ENCODE measurements at places on chromosomes 11 and 22. TPM values are rescaled to one million over a fixed set of nuclear protein-coding genes. Genes with fewer than 3 reads are reported as not detected.
A peak's percentile ranks its signal among the peaks of the same experiment; 100 is the strongest.

DNA sequence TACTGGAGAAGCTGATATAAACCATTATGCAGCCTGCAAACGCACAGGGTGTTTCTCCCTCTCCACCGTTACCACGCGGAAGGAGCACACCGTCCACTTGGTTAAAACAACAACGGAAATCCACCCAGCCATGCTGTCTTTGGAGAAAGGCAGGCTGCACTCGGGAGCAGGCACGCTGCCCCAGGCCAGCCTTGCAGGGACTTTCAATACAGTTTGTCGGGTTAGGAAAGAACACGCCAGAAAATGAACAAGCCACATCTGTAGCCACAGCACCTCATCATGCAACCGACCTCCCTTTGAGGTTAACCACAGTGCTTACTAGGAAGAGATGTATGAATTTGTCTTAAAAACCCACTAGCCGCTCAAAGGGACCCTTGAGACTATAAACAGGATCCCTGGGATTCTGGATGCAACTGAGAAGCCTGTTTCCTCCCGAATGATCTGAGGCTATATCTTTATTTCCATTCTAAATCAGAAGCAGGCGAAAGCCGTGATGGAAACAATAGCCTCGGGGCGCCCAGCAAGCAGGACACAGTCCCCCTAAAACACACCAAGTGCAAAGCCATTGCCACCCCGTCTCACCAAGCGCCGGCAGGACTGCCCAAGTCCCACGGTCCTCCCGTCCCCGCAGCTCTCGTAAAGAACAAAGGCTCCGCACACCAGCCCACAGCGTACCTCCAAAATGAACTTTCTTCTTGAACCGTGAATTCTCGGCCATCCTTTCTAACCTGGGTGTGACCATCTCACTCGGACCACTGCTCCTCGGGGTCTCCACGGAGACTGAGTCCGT lies 318.9 kb downstream of the CTTN start:
- H3K27ac ChIP-seq: no peak overlapping the region
- no peak overlapping the region for H3K4me3 ChIP-seq
- H3K4me1 ChIP-seq: no peaks in the 10 kb centered on the region
- DNase-seq: no peak
- H3K27me3 ChIP-seq: no peaks in the 10 kb centered on the region

Gene APOBEC3C
- 40.2 TPM for total RNA-seq

DNA sequence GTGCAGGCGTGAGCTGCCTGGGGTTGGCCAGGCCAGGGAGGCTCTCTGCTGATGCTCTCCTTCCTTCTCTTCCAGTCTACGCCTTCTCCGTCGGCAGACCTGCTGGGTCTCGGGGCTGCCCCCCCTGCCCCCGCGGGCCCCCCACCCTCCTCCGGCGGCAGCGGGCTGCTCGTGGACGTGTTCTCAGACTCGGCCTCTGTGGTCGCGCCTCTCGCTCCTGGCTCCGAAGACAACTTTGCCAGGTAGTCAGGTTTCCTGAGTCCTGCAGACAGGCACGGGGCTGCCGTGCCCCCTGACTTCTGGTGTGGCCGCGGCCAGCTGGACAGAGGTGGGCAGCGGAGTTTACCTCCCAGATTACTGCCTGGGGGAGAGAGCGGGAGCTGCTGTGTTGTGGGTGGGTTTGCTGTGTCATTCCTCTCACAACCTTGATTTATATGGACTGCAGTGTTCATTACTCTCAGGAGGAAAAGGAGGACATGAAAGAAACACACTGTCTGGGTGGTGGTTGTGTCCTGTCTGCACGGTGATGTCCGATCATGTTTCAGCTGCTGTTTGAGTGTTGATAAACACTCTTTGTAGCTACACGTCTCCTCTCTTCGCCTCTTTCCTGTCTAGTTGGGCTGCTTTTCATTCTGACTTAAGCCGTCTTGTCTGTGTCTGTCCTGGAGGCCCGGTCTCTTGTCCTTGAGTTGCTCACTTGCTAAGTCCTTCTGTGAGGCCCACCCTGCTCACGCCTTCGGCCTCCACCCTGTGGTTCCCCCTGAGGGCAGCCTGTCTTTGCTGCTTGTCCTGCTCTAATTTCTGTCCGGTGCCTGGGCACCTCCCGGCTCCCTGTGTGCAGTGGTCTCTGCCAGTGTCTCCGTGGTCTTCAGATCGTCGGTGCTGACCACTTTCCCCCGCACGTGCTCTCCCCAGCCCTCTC lies 35.9 kb downstream of the MUC6 start:
- no peaks in the 10 kb centered on the region for H3K4me1 ChIP-seq
- H3K4me3 ChIP-seq: no peak overlapping the region
- H3K36me3 ChIP-seq: peaks cover 11% of the 10 kb centered on the region
- no peak for DNase-seq
- no peaks in the 10 kb centered on the region for H3K27me3 ChIP-seq

GRCh38 chr11:8833568-8834315 lies 77.2 kb upstream of the AKIP1 start:
- peaks cover 13% of the 10 kb centered on the region for H3K4me1 ChIP-seq
- no peaks in the 10 kb centered on the region for H3K27me3 ChIP-seq

- no peaks in the 10 kb centered on the region for H3K36me3 ChIP-seq
- H3K27me3 ChIP-seq: no peaks in the 10 kb centered on the region
- H3K4me3 ChIP-seq: no peak overlapping the region
- H3K4me1 ChIP-seq: no peaks in the 10 kb centered on the region
Measured at GRCh38 chr11:124894606-124895430, 2.8 kb downstream of the ROBO4 start.

- H3K27me3 ChIP-seq: no peaks in the 10 kb centered on the region
- DNase-seq: no peak
- no peak overlapping the region for H3K4me3 ChIP-seq
- no peaks in the 10 kb centered on the region for H3K4me1 ChIP-seq
- H3K27ac ChIP-seq: no peak overlapping the region
- no peaks in the 10 kb centered on the region for H3K36me3 ChIP-seq
Measured at GRCh38 chr11:64605244-64605560, 14.2 kb downstream of the SLC22A12 start.

GRCh38 chr11:33772300-33772699 lies 2.0 kb downstream of the FBXO3 start:
- peaks cover 19% of the 10 kb centered on the region for H3K36me3 ChIP-seq
- H3K27me3 ChIP-seq: no peaks in the 10 kb centered on the region
- H3K4me3 ChIP-seq: no peak overlapping the region
- H3K4me1 ChIP-seq: peaks cover 31% of the 10 kb centered on the region

- H3K36me3 ChIP-seq: no peaks in the 10 kb centered on the region
- H3K4me3 ChIP-seq: no peak overlapping the region
- H3K27me3 ChIP-seq: no peaks in the 10 kb centered on the region
- DNase-seq: no peak
Measured at GRCh38 chr11:133753150-133753549, 92.2 kb downstream of the SPATA19 start.

- no peak for DNase-seq
- H3K27me3 ChIP-seq: no peaks in the 10 kb centered on the region
- H3K27ac ChIP-seq: peak overlapping the region; percentile 69
- H3K36me3 ChIP-seq: no peaks in the 10 kb centered on the region
- H3K4me1 ChIP-seq: peaks cover 67% of the 10 kb centered on the region
- H3K4me3 ChIP-seq: no peak overlapping the region
Measured at GRCh38 chr22:37334859-37335805, 52.8 kb downstream of the CYTH4 start.

Gene CBLIF
- total RNA-seq: not detected

DNA sequence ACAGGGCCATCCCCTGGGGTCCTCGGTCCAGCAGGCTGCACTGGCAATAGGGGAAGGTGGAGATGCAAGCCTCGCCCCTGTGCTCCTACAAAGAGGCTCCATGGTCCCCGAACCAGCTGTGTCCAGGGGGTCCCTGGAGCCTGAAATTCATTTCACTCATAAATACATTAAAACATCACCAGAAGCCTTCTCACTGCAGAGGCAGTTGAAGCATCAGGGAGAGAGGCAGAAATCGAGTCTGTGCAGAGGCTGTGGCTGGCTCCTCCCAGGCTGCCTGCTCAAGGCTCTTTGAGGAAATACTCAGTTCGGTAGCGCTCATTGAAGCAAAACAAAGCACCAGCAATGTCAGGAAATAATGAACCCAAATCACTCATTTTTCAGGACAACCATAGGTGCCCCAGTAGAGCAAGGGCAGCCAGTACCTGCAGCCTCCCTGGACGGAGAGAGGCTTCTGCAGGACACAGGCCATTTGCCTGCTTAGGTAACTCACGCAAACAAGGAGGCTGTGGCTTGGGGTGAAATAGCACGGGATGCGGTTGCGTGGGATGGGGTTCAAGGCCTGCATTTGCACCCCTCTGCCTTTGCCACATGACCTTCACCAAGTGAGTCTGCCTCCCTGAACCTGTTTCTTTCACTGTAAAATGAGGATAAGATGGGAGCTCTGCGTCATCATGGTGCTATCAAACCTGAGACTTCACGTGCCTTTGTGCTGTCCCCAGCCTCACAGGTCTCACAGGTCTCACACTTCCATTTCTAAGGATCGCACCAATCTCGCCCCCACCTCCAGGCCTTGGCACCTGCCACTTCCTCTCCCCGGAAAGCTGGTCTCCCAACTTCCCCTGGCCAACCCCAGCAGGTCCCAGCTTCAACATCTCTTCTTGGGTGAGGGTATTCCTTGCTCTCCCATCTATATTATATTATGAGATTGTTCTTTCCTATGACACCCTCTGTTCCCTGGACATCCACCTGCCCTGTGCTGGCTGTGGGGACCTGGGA lies 84.3 kb upstream of the SHISAL1 start:
- H3K36me3 ChIP-seq: no peaks in the 10 kb centered on the region
- no peak overlapping the region for H3K27ac ChIP-seq
- no peak overlapping the region for H3K4me3 ChIP-seq
- no peak for DNase-seq
- H3K27me3 ChIP-seq: no peaks in the 10 kb centered on the region

- H3K36me3 ChIP-seq: no peaks in the 10 kb centered on the region
- H3K27ac ChIP-seq: no peak overlapping the region
- peaks cover 10% of the 10 kb centered on the region for H3K4me1 ChIP-seq
Measured at GRCh38 chr11:15769203-15769602, 587.1 kb downstream of the SOX6 start.

Gene VSIG10L2
- not detected for total RNA-seq

All from HCT116 (cell line).